Caco-2 (cell line): ENCODE measurements at places on chromosomes 2 and 18.
A peak's percentile ranks its signal among the peaks of the same experiment; 100 is the strongest.

DNA sequence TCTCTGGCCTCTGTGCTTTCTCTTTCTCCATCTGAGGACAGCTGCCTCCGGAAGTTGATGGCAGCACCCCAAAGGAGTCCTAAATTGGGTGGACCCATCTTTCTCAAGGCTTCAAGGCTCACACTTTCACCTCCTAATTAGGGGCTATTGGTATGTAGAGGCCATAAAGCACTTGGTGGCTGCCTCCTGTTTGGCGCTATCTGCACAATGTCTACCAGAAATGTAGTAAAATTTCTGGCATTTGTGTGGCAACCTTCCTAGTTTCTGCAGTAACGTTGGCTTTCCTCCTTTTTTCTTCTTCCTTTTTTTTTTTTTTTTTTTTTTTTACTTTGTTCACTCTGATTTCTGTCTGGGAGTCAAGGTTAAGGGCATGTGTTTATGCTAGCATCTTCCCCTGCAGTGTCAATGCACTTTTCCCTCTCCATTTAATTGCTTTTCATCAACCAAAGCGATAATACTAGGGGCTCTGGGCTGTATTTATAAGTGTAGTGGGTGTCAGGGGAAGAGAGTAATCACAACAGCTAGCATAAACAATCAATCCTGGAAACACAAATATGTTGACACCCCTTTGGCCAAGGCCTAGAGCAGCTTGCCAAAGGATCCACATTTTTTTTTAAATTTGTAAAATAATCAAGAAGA lies 86.0 kb downstream of the TACR1 start:
- DNase-seq, result no peak
- H3K4me3 ChIP-seq, result no peak overlapping the region
- no peaks in the 10 kb centered on the region for H3K27me3 ChIP-seq
- H3K36me3 ChIP-seq, result no peaks in the 10 kb centered on the region
- H3K4me1 ChIP-seq, result no peaks in the 10 kb centered on the region
- no peak overlapping the region for H3K27ac ChIP-seq

DNA sequence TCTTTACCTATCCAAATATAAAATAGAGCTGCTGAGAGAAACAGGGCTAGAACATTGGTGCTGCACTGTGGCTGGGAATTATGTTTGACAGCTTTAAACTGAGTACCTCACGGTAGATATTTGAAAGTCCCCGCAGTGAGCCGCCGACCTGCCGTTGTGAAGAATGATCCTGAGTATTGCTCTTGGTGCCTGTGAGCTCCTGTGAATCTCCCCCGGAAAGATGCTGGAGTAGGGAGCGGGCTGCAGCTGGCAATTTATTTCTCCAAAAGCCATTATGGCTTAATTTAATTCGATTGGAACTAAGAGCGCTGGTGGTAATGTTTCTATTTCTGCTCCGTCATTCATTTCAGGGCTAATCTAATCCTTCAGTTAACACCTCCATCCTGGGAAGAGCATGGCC lies 129.4 kb upstream of the TPO start:
- no peaks in the 10 kb centered on the region for H3K4me1 ChIP-seq
- no peak overlapping the region for H3K4me3 ChIP-seq
- DNase-seq, result no peak
- H3K36me3 ChIP-seq, result no peaks in the 10 kb centered on the region
- no peak overlapping the region for H3K27ac ChIP-seq

- H3K27ac ChIP-seq, result no peak overlapping the region
- no peaks in the 10 kb centered on the region for H3K4me1 ChIP-seq
- H3K27me3 ChIP-seq, result no peaks in the 10 kb centered on the region
- DNase-seq, result no peak
- H3K36me3 ChIP-seq, result no peaks in the 10 kb centered on the region
Observed at GRCh38 chr2:53600815-53601214, 166.8 kb upstream of the CHAC2 start.

DNA sequence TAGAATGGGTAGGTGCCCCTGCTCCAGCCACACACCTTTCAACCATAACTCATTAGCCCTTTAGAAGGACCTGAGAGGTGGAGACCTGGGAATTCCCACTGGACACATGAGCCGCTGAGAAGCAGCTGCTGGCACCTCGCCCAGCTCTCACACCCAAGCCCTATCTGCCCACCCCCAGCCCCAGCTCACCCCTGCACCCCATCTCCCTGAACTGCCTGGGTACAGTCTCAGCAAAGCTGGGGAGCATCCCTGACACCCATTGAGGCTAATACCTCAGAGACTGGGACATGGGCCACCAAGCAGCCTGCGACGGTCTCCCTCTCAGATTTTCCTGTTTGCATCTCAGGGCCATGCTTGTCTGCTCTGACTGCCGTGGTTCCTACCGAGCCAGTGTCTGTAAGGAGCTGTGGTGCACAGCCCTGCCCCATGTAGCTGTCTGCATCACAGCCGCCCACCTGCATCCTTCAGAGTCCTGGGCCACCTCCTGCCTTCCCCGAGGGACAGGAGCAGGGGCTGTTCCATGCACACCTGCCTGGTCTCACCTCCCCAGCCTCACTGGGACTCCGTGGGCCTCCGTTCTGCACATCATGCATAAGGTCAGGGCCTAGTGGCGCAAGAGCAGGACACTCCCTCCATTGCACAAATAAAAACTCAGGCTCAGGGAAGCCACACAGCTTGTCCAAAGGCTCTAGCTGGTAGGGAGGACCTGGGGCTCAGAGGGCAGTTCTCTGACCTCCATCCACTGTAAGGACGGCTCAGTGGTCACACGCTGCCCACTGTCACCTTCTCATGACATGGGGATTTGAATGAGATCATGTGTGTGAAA lies 90.0 kb downstream of the SEPTIN10 start:
- H3K4me1 ChIP-seq, result peaks cover 14% of the 10 kb centered on the region
- DNase-seq, result no peak
- no peaks in the 10 kb centered on the region for H3K27me3 ChIP-seq
- H3K4me3 ChIP-seq, result no peak overlapping the region

GRCh38 chr2:227454323-227454860 lies 17.6 kb upstream of the AGFG1 start:
- peak overlapping the region; percentile 37 for H3K27ac ChIP-seq
- no peaks in the 10 kb centered on the region for H3K27me3 ChIP-seq
- peaks cover 49% of the 10 kb centered on the region for H3K4me1 ChIP-seq
- H3K4me3 ChIP-seq, result no peak overlapping the region
- no peaks in the 10 kb centered on the region for H3K36me3 ChIP-seq
- DNase-seq, result peak; percentile 56

- H3K27ac ChIP-seq, result no peak overlapping the region
- no peaks in the 10 kb centered on the region for H3K36me3 ChIP-seq
- no peak for DNase-seq
- H3K4me1 ChIP-seq, result peaks cover 4% of the 10 kb centered on the region; the same call in 1 of the 2 replicates
- no peaks in the 10 kb centered on the region for H3K27me3 ChIP-seq
- no peak overlapping the region for H3K4me3 ChIP-seq
Observed at GRCh38 chr2:9720352-9721093, 89.7 kb upstream of the YWHAQ start.
